Fibroblast of skin of right biceps (primary cell): ENCODE measurements at places on chromosomes 12 and 14.

DNA sequence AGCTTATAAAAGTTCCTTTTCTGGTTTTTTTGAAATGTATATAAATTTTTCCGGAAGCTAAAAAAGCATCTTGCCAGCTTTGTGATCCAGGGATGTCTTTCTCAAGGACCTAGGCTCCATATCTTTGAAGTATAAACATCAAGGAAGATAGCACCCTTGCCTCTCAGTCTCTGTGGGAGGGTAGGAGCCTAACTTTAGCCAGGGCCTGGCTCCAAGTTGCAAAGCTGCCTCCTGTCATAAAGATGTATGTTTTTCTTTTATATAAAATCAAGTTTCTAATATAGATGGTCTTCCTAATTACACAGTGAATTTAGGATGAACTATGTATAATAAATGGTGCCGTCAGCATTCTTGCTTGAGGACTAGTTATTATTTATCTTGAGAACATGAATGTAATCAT is 612.6 kb upstream of the USP15 start:
- DNase-seq, result no peak

- no peak for DNase-seq
These were observed 3.9 kb downstream of the CD63 start for GRCh38 chr12:55724940-55725309.

DNA sequence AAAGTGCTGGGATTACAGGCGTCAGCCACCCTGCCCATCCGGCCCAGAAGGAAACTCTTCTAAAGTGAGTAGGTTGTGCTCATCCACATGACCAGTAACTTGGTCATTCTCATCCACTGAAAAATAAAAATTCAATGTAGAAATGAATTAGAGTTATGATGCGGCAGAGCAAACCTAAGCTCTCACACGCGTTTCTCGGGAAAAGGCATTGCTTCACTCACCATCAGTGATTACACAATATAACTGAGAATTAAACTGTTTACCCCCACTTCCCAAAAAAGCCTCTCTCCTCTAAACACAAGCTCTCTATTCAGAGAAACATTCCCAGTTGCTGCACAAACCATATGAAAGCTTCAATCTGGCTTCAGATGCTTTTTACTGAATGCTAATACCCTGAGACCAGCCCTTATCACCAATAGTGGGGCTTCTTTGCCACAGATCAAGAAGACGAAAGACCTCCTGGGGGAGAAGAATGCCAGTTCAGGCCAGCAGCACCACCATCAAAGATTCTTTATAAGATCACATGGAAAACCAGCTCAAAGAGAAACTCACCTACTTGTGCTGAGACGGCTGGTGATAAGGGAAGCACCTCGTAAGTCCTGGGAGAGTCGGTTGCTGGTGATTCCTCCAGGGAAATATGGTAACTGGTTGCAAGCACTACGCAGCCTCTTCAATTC is 121.5 kb upstream of the SFSWAP start:
- no peak for DNase-seq

DNA sequence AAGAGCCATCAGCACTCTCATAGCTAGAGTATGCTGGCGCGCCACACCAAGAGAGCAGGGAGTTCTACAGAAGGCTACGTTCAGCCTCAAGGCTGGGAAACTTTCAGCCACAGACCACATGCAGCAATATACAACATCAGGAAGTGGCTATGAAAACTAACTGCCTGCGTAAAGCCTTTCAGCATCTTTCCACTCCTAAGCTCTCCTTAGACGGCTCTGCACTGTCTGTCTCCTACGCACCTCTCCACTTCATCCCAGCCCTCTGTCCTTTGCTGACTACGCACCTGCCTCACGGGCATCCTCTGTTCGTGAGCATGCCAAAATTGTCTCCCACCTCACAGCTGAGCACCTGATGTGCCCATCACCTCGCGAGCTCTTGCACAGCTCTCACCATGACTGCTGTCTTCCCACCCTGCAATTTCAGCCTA is 9.7 kb downstream of the MPHOSPH9 start:
- DNase-seq, result no peak

DNA sequence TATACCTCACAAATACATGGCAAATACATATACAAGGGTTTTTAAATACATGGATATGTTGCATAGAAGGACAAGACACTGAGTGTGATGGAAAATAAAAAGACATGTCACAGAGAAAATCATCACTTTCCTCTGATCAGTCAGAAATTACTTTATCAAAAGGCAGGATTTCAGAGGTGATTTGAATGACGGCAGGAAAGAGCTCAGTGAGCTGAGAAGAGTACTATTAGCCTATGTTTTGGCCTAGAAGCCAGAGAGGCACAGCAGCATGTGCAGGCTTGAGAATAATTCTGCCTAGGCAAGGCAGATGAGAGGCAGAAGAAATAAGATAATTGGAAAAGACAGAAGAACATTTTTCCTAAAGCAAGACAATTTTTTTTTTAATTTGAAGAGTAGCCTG is 94.9 kb downstream of the BCAT1 start:
- no peak for DNase-seq

DNA sequence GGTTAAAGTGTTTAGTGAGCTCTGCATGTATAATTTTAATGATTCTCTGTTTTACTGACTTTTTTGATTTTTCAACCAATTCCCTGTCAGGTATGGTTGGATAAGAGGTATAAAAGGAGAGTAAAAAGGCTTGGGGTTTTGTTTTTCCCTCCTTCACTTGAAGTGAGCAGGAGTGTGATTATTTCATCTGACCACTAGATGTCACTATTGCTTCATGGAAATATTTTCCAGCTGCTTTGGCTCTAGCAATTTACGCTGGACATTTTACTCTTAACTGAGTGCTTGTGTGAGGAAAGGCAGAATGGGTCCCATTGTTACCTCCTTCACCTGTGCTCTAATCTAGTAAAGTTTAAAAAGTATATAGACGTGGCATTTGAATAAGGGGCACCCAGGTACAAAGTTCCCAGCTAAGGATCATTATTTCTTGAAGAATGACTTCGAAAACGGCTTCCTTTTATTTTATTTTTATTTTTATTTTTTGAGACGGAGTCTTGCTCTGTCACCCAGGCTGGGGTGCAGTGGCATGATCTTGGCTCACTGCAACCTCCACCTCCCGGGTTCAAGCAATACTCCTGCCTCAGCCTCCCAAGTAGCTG is 66.5 kb downstream of the TBC1D30 start:
- DNase-seq, result peak; percentile 60

DNA sequence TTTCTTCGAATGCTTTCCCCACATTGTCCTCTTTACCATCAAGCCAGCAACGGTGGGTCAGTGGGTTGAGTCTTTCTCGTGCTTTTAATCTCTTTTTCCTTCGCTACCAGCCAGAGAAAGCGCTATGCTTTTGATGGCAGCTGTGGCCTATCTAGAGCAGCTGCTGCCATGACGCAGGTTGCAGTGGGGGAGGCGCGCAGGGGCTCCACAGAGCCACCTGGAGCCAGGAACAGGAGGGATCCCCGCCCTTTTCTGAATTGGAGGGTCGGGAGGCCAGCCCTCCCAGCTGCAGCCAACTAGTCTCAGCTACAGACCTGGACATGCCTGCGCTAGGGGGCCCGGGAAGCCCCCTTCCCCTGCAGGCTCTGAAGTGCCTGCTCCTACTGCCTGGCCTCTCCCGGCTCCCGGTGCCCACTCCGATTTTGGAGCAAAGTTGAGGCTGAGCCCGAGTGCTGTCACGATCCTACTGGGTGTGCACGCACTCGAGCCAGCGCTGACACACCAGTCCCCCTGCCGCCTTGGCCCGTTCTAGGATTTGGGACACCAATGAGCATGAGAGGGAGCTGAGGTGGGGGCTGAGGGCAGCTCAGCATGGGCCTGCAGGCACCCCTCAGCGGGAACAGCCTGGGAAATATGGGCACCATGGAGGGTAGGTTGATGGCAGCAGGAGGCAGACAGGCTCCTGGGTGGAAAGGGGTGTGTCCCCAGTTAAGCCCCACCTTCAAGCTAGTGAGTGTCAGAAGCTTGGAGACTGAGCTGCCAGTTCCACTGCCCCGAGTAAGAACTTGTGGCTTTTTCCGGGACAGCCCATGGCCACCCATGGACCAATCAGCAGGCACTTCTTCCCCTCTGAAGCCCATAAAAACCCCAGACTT is 784.2 kb downstream of the SLC6A15 start:
- DNase-seq, result no peak

DNA sequence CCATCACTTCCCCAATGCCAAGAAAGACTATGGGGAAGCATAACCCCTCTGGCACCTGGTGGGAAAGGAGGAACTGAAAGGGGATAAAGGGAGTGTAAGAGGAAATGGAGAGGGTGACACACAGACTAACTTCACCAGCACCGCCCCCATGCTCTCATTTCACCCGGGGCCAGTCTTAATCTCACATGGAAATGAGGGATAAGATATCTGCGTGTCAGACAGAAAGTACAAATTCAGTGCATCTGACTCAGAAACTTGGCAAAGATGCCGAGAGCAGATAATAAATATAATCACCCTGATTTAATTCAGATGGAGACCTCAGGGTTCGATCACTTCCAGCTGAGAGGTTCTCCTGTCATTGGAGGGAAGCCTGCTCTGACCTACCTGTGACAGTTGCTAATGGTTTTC is 191.6 kb downstream of the DUSP6 start:
- DNase-seq, result peak; percentile 93

- DNase-seq, result no peak
These were observed 22.8 kb downstream of the RAB35 start for GRCh38 chr12:120093592-120094355.

DNA sequence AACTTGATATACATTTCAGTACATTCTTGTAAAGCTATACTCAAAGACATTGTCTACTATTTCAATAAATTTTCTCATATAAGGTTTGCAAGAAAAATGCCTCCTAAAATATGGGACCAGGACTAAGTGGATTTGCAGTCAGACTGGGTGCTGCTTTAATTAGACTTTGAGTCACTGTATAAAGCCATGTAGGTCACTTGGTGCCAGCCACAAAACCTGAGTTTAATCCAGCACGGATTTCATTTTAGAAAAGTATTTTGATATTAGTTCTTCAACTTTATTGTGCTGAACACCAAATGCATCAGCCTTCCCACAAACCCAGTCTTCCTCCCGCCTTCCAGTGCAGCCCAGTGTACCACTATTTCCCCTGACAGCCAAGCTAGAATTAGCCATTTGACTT is 9.9 kb upstream of the NID2 start:
- no peak for DNase-seq

DNA sequence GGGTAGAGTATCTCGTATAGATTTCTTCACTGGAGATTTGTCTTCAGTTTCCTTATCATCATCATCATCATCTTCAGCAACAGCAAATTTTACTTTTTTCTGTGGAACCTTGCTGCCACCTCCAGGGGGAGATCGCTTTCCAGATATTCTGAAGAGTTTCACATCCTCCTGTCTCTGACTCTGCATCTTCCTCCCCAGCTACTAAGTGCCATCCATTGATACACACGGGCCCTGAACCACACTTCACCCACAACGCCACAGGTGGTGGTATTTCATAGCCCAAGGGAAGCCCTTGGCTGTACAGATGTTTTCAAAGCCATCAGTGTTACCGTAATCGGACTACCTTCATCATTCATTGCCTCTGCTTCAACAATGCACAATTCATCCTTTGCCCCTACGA is 82.2 kb downstream of the PPP2R5C start:
- DNase-seq, result no peak

- no peak for DNase-seq
These were observed 4.7 kb upstream of the COCH start for GRCh38 chr14:30869551-30870155.

- DNase-seq, result peak; percentile 83
These were observed 295.7 kb upstream of the PRKD1 start for GRCh38 chr14:30223385-30223785.

GRCh38 chr12:69368171-69368570 is 8.6 kb downstream of the YEATS4 start:
- no peak for DNase-seq

- DNase-seq, result no peak
These were observed 2.8 kb downstream of the PPP1CC start for GRCh38 chr12:110739894-110740293.

GRCh38 chr14:104392396-104393198 is 187.0 kb upstream of the C14orf180 start:
- no peak for DNase-seq

DNA sequence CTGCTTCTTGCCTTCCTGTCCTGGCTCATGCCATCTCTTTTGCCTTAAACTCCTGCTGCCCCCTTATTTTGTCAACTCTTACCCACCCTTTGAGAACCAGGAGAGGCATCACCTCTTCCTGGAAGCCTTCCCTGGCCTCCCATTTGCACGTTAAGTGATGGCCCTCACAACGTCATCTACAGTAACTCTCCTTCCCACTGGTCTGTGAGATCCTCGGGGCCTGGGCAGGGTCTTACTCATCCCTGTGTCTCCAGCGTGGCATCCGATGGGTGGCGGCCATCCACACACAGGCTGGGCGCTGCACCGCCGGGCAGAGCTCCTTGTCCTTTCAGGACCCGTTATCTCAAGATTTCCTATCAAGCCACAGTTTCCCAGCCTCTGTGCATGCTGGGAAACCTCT is 16.8 kb upstream of the CACNA2D4 start:
- no peak for DNase-seq

GRCh38 chr12:110223777-110224378 is 57.2 kb upstream of the ATP2A2 start:
- DNase-seq, result peak; percentile 55

DNA sequence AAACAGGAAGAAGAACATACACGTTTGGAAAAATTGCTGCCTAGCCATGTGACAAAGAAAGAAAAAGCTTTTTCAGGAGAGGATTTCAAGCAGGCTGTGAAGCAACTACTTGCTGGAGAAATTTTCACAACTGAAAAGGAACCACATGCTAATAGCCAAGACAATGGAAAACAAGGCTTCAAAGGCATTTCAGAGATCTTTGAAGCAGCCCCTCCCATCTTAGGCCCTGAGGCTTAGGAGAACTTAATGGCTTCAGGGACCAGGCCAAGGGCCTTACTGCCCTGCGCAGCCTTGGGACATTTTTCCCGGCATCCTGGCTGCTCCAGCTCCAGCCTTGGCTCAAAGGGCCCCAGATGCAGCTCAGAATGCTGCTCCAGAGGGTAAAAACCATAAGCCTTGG is 255.9 kb upstream of the ARID2 start:
- no peak for DNase-seq

DNA sequence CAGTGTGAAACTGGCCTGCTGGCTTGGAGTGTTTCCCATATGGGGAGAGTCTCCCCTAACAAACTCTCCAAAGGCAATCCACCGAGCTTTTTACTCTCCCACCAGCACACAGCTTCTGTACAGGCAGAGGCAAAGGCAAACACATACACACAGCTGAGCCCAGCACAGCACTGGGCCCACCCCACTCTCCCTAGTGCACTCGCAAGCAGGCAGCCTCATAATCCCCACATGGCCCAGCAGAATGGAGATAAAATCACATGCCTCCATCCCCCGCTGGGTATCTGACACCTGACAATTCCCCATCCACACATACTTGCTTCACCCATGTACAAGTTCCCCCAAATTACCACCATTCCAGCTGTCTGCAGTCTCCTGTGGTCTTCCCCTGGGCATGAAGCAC is 3.4 kb downstream of the HOXC12 start:
- no peak for DNase-seq

GRCh38 chr12:13744561-13744960 is 236.8 kb downstream of the GRIN2B start:
- no peak for DNase-seq
